HCT116 (cell line): ENCODE measurements at places on chromosomes 2 and 18. TPM values are rescaled to one million over a fixed set of nuclear protein-coding genes. Genes with fewer than 3 reads are reported as not detected.

The TMEM182 gene
- total RNA-seq, result 8.4 TPM

The NETO1 gene
- total RNA-seq, result not detected

The CD302 gene
- total RNA-seq, result 0.15 TPM

The PPP1R1C gene
- 17.8 TPM for total RNA-seq

The DIPK1C gene
- total RNA-seq, result not detected

The FTCDNL1 gene
- 2.6 TPM for total RNA-seq

The INHA gene
- not detected for total RNA-seq

The CNTNAP5 gene
- total RNA-seq, result not detected

The OTOS gene
- total RNA-seq, result not detected

The PSMA8 gene
- not detected for total RNA-seq

The ABCG8 gene
- total RNA-seq, result 0.05 TPM

The HRH4 gene
- total RNA-seq, result not detected

The ACTG2 gene
- 0.89 TPM for total RNA-seq

The DAPL1 gene
- total RNA-seq, result not detected

The AFF3 gene
- 0.61 TPM for total RNA-seq

The ALK gene
- not detected for total RNA-seq

The DNPEP gene
- total RNA-seq, result 80.1 TPM

The RNF152 gene
- total RNA-seq, result 0.47 TPM

The RAB17 gene
- total RNA-seq, result 41.8 TPM

The MREG gene
- 16.9 TPM for total RNA-seq

The SERPINB3 gene
- total RNA-seq, result not detected

The KLHL29 gene
- total RNA-seq, result 16.7 TPM

The CLEC4F gene
- not detected for total RNA-seq

The ING5 gene
- total RNA-seq, result 45.9 TPM
